Activated T-cell treated with anti-CD3 and anti-CD28 coated beads for 4 hours (primary cell): ENCODE measurements at places on chromosomes 7 and 10.

DNA sequence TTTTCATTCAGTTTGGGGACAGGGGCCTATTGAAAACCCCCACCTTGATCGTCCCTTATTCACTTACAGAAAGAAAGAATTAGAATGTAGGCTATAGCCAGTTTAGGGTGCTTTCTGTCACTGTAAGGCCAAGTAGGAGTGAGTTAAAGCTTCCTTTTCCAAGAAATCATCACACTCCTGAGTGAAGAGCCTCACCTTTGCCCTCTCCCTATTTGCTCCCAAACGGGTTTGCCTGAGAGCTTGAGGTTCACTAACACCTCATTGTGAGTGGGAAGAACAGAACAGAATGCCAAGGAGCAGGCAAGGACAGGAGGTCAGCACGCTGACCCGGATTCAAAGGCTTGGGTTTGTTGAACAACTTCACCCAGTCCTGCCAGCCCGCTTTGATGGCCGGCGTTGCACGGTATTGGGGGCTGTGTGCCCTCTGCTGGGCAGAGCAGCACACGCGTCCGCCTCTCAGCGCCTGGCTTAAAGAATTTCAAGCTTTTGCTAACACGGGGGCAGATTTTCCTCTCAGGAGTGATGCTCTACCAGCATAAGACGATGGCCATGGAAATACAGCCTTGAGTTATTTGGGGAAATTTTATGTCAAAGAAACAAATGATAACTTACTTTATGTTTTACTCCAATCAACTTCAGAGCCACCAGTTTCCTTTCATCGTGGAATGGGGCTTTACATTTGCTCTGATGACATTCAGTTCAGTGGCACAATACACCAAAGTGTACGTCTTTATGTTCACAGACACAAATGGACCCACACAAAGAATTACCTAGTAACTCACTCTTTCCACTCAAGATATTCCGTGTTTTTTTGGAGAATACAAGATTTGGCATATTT is 470.0 kb downstream of the SUGCT start:
- DNase-seq = no peak

DNA sequence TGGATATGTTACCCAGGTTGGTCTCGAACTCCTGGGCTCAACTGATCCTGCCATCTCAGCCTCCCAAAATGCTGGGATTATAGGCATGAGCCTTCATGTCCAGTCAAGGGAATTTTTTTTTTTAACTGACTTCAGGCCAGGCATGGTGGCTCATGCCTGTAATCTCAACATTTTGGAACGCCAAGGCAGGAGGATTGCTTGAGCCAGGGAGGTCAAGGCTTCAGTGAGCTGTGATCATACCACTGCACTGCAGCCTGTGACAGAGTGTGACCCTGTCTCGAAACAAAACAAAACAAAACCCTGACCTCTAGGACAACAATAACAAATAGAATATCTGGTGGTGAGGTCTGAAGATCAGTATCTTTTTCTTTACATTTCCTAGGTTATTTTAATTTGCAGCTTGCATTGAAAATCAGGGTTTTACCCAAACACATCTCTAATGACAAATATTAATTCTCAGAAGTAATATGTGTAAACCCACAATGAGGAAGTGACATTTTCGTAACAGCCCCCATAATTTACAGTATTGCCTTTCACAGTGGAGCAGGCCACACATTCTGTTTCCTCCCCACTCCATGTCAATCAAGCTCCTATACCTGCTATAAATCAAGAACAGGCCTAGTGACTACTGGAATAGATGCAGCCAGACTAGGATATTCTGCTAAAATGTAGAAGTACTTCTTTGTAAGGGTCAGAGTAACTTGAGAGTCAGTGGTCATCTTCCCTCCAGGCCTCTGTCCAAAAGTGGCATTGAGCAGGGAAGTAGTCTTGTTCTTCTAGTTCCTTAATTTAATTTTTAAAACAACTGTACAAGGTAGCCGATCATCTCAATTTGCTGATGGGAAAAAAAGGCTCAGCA is 43.3 kb upstream of the ECHDC3 start:
- DNase-seq = no peak

DNA sequence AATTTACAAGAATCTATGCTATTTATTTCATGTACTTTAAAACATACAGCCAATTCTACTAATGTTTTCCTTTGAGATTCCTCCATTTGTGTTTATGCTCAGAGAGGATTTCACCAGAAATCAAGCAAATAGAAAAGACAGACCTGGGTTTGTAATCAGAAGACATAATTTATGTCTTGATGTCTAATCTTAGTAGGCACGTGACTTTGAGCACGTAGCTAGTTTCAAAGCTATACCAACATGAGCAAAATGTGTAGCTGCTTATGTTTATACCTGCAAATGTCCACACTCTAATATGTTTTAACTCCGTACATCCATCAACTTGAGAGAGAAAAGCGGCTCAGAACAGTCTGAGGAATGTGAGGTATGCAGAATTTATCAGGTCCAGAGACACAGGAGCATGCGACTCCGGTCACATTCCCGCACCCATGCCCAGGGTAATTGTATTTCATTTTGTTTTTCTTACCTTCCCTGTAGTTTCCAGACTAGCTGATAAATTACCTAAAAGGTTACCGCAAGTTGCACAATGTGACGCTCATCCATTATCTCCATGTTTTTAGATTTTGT is 40.0 kb downstream of the SVOPL start:
- no peak for DNase-seq

GRCh38 chr7:25515633-25516275 is 287.5 kb upstream of the NPVF start:
- no peak for DNase-seq

GRCh38 chr7:26531926-26532325 is 240.3 kb downstream of the SNX10 start:
- no peak for DNase-seq

DNA sequence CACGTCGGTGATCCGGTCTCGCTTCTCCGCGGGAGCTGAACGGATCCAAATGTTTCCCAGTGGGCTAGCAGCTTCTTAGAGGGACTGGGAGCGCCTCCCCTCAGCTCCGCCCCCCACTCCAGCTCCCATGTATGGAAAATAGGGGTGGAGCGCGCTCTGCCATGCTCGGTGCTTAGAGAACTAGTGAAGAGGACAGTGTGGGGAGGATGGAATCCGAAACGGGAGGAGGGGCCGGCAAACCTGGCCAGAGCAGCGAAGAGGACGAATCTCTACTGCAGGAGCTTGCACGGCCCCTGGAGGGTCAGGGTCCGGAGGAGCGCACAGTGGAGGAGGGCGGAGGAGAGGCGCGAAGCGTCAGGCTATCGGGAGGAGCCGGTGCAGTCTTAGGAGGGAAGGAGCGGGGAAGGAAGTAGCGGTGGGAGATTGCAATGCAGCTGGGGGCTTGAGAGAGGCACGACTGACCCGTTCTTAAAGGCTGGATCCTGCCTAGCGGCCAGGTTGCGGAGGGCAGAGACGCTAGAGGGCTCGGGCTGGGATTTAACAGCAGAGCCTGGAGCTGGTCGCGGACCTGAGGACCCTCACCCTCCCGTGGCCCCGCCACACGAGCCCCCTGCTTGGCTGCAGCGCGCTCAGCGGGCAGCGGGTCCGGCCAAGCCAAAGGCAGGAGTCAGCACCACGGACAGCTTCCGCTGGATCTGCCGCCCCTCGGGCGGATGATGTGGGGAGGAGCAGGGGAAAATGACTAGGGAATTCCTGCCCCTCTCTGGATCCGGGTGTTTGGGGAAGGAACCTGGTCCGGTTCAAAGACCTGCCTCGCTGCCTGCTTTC is at the start of gene PRLHR:
TSS of gene PRLHR (minus strand) at position 51 of the 828 bp plus-strand sequence. CDS start 404 bp downstream, outside the sequence.
- DNase-seq = no peak

GRCh38 chr10:62162261-62162981 is 106.2 kb downstream of the RTKN2 start:
- DNase-seq = no peak

DNA sequence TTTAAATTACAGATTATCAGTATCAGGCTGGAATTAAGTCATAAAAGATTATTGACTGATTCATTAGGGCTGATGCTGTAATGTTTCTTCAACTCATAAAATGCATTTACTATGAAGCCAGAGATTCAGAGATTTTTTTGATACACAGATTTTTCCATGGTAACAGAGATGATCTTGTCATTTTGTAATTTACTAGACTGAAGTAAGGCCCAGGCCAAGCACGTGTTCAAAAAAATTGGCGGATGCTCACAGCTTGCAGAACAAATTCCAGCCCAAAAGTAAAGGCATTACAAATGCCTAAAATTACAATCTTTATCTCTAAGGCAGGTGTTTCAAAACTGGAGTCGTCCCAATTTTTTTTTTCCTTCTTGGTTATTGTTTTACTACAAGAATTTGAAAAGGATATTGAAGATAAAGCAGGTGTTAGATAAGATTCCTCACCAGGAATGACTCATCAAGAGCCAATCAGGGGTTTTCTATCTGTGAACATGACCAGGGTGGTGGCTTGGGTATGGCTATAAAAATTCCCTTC is 78.4 kb upstream of the MEOX2 start:
- no peak for DNase-seq

- DNase-seq = no peak
These were observed 14.0 kb upstream of the ENTPD1 start for GRCh38 chr10:95741807-95742467.

DNA sequence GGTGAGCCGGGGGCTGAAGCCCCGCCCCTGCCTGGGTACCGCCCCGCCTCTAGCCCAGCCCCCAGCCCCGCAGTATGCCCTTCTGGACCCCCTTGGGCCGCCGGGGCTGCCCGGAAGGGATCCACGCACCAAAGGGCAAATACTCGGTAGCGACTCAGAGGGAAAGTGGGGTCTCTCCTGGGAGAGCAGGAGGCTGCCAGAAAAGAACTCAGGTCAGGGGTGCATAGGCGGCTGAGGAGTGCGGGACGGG is 796 bp downstream of the FBXL15 start:
- no peak for DNase-seq

DNA sequence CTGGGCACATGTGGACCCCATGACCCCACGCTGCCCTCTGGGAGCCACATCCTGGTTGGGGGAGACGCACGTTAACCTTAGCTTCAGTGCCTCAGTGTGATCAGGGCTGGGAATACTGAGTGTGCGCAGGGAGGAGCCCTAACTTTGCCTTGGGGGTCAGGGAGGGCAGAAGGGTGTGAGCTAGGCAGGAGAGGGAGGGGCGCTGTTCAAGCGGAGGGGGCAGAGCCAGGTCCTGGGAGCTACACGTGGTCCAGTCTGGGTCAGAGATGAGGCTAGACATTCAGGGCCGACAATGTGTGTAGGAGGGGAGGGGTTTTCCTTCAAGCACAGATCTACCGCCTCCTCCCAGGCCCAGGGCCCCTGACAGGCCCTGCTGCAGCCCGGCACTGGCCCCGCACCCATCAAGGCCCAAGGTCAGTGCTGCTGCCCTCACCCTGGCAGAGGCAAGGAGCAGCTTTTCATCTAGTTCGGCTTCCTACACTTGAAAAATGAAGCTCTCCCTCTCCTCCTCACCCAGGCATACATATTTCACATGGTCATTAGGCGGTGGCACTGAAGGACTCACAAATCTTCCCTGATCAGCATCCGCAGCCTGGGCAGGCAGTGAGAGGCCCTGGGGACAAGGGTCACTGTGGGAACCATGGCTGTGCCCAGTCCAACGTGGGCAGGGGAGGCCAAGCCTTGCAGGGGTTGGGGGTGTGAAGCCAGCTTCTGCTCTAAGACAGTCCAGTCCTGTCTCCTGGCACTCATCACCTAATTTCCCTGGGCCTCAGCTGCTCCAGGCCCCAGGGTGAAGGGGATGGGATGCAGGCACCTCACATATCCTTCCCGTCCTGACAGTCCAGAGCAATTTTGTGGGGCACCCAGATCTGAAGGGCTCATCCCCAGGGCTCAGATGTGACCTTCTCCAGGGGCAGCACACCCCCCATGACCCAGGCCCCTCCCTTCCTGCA is 47.3 kb downstream of the C10orf105 start:
- DNase-seq = no peak

DNA sequence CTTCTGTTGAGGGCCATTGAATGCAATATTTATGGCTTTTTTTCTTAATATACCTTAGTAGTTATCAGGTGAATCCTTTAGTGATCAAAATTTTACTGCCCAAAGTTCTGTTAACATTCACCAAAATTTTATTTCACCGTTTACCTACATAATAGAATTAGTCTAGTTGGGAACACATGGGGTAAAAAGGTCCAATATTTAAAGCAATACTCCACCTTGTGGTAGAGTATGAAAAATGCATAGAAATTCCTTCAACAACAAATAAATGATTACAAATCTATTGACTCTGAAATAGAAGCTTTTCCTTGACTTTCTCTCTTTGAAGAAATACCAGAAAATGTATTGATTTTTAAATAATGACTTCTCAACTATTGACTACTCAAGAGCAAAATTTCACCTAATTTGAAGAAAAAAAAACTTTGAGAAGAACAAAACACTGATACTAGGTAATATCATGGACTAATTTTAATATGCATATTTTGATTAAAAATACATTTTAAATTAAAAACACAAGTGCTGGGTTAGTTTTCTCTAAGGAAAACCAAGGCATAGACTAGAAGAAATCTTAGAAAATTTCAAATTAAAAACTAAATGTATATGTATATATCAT is 43.3 kb downstream of the POLR1F start:
- DNase-seq = no peak

DNA sequence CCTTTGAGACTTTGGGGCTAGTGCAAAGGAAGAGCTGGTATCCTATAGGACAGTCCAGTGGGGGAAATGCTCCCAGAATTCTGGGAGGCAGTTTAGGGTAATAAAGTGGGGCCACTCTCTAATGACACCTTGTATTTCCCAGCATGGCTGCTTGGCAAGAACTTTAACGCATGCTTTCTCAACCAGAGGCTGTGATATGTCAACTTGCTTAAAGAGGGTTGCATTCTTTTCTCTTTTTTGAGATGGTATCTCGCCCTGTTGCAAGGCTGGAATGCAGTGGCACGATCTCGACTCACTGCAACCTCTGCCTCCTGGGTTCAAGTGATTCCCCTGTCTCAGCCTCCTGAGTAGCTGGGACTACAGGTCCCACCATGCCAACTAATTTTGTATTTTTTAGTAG is 38.4 kb downstream of the ALDH18A1 start:
- DNase-seq = no peak

DNA sequence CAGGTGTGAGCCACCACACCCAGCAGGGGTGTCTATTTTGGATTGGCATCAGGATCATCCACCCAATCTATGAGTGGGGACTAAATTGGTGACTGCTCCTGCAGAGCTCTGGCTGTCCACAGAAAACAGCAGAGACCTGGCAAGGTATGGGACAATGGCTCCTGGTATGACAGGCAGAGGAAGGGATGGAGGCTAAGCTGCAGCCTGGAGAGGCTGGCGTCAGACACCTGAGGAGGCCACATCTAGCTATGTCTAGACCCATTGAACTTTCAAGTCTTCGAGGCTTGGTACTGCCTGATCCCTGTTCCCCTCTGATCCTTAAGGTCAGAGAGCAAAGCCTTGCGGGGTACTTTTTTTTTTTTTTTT is 3.2 kb upstream of the SERPINE1 start:
- DNase-seq = no peak

GRCh38 chr7:132402096-132402495 is 174.2 kb downstream of the PLXNA4 start:
- no peak for DNase-seq
